ENCODE measurements at places on chromosomes 4 and X.
A peak's percentile ranks its signal among the peaks of the same experiment; 100 is the strongest.

DNA sequence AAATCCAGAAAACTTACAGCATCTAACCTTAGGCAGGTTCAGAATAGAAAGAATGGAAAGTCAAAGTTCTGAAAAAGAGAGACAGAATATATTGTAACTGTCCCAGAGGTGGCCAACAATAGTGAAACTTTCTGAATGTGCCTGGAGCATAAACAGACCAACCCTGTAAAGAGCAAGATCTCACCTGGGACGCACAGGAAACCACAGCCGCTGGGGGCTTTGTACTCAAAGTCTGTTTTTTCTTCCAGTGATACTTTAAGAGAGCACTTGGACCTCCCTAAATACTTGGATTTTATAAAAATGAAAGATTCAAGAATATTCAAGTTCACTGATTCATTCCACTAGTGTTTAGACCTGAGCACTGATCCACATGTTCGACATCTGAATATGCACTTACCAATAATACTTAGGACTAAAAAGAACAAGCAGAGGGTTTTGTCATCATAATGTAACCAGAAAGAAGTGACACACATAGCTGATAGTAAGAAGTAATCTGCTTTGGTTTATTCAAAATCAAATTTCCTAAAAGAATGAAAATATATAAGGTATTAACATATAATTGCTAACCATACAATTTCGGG is 35.3 kb downstream of the ARAP2 start:
- no peak for DNase-seq

DNA sequence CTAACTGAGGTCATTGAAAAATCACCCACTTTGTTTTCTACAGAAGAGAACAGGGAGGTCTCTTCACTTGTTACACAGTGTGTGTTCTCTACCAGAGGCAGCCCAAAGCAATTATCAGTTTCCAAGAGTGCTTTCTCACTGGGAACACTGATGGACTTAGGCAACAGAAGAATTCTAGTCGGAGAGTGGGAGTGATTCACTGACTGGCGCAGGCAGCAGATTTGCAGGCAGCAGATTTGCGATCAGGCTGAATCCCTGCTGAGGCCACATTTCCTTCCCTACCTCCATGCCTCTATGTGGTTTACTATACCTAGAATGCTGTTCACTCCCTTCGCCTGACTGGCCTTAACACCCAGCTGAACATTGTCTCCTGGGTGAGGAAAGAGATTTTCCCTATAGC is 6.6 kb downstream of the OCIAD2 start:
- no peak for DNase-seq

GRCh38 chr4:183987987-183988392 is 82.9 kb downstream of the STOX2 start:
- peak; percentile 82 for DNase-seq

- no peak for DNase-seq
Observed at GRCh38 chrX:113833096-113834055, 750.5 kb upstream of the HTR2C start.

DNA sequence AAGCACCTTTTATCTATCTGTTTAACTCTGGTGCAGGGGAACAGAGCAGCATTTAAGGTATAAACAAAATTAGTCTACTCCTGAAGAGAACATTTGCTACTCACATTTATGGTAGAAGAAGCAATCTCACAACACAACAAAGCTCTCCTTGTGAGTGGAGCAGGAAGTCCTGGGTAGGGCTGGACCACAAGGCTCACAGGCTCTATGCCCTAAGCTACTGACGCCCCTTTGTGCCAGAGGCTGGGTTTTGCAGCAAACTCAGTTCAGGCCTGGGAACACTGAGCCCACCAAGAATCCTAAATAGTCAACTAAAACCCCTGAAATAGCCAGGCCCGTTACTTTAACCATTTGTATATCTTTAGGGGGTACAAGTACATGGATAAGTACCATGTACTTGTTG is 4.7 kb upstream of the ZXDB start:
- no peak for DNase-seq

DNA sequence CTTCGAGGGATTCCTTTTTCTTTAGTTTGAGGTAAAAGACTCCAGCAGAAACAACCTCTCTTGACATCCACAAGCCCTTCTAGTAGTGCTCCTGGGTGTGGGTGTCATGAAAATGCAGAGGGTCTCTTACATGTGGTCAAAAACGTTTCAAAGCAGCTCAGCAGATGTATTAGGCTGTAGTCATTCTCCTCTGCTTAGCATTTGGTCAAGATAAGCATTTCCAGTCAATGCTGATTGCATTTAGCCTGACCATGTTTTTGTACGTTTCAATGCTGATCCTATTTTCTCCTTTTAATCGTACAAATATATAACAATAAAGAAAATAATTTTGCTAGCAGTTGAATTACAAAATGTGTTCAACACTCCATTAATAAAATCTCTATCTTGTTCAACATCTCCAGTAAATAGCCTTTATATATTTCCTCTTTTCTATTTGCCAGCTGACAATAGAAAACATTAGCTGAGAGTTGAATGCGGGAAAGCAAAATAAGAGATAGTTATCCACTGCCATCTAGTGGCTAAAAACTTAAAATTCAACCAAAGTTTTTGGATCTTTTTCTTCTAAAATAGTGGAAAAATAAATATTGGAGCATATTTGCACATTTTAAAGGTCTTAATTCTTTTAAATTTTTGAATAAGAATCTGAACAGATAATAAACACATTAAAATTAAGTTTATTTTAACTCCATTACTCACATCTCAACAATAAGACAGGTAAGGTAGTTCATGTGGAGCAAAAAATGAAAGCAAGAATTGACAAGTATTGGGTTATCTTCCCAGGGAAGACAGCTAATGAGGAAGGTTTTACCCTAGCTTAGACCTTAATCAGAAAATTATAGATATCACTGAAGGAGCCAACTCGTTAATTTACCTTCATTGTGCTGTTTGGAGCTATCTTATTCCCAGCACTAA is 15.2 kb upstream of the PACRGL start:
- DNase-seq = peak; percentile 30

- peak; percentile 78 for DNase-seq
Observed at GRCh38 chr4:6250235-6250983, 19.2 kb upstream of the WFS1 start.

- DNase-seq = no peak
Observed at GRCh38 chr4:145390571-145390970, 91.1 kb upstream of the SMAD1 start.

DNA sequence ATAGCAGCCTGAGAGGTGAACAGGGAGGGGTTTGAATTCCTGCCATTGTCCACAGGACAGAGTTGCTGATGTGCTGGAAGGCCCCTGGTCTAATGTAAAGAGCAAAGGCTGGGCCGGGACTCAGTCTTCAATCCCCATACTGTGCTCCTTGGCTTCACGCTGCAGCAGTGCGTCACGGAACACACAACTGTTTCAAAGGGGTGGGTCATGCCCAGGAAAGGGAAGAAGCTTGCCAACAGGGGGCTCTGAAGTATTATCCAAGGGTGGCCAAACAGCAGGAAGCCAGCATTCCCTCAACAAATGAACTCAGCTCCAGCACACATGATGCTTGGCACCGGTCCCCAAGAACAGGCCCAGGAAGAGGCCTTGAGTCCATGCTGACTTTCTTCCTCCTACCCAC is 122.5 kb downstream of the NFKB1 start:
- DNase-seq = no peak

DNA sequence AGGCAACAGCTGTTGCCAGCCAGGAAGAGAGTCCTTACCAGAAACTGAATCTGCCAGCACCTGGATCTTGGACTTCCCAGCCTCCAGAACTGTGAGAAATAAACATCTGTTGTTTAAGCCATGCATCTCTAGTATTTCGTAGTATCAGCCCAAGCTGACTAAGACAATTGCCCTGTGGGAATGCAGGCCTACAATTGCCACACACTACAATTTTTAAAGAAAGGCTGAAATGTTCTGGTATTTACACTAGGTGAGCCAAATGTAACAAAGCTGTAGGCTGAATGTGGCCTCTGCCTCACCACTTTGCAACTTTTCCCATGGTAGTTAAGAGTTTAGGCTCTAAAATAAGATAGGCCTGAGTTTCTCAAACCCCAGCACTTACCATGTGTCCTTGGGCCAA is 59.1 kb downstream of the SPATA18 start:
- no peak for DNase-seq

DNA sequence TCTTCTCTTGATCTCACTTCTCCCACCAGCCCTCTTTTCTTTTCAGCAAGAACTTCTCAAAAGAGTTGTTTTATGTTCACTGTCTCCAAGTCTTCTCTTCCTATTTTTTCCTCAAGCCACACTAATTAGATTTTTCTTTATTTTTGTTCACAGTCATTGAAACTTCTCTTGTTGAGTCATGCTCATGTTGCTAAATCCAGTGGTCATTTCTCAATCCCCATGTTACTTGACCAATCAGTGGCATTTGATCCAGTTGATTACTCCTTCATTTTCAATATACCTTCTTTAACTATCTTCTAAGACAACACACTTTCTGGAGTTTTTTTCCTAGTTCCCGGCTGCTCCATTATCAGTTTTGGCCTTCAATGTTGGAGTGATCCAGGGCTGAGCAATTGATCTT is 103.1 kb upstream of the LSM6 start:
- peak; percentile 26 for DNase-seq

DNA sequence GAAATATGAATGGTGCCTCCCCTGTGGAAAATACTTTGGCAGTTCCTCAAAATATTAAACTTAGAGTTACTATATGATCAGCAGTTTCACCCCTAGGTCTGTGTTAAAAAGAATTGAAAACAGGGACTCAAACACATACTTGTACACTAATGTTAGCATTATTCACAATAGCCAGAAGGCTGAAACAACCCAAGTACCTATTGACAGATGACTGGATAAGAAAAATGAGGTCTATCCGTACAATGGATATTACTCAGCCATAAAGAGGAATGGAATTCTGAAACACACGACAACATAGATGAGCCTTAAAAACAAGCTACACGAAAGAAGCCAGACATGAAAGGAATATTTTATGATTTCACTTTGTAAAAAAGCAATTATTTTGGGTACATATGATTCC is 54.9 kb downstream of the PGRMC2 start:
- DNase-seq = no peak

- DNase-seq = no peak
Observed at GRCh38 chr4:21757248-21757647, 191.3 kb downstream of the KCNIP4 start.

DNA sequence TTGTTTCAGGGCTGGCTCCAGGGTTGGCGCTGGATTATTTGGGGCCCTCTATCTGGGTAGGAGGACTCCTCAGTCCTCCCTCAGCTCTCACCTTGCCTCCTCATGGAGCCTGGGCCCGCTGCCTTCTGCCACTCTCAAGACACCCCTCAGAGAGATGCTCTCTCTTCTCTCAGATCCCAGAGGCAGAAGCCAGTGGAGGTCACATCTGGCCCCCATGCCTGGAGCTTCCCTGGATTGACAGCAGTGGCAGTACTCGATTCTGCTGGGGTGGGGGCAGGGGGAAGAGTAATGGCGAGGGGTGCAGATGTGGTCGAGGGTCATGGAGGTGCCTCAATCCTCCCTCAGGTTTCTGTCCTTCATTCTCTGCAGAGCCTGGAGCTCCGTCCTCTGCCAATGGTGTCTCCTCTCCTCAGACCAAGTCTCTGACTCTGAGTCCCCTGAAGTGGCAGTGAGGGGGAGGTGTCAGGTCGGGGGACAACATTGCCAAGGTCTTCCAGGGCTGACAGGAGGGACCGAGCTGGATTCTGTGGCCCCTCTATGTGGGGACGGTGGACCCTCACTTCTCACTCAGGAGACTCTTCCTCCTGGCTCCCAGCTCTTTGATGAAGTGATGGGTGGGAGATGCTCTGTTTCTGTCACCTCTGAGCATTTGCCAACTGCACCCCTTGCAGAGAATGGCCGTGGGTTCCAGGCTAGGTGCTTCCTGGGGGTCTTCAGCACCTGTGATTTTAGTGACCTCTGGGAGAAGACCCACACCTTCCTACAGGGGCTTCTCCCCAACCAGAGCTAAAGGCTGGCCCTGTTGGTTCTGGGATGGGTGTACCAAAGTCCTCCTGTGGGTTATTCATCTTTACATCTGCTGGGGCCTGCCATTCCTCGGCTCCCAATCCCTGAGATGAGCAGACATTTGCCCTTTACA is 10.9 kb upstream of the HSFX1 start:
- no peak for DNase-seq

- no peak for DNase-seq
Observed at GRCh38 chr4:125582302-125582701, 267.5 kb downstream of the FAT4 start.

- DNase-seq = no peak
Observed at GRCh38 chr4:54169176-54169575, 59.9 kb upstream of the PDGFRA start.

GRCh38 chr4:7799306-7799705 is 140.4 kb downstream of the AFAP1 start:
- DNase-seq = no peak

DNA sequence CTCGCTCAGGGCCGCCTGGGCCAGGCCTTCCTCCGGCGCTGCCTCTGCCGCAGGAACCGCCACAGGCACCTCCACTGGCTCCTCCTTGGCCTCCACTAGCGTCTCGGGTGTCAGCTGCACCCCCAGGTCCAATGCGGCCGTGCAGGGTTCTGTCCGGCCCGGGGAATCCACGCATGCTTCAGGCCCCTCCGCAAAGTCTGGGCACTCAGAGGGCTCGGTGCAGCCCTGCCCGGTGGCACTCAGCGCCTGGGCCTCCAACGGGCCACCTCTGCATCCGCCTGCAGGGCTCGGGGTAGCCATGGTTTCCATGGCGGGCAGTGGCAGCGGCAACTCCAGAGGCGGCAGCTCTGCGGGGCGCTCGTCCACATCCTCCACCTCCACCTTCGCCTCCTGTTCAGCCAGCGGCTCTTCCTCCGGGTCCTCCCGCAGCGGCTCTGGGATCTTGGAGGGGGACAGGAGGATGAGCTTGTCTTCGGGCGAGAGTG is 74.9 kb upstream of the UCP1 start:
- DNase-seq = no peak

- no peak for DNase-seq
Observed at GRCh38 chr4:121050300-121050699, 22.0 kb downstream of the NDNF start.

DNA sequence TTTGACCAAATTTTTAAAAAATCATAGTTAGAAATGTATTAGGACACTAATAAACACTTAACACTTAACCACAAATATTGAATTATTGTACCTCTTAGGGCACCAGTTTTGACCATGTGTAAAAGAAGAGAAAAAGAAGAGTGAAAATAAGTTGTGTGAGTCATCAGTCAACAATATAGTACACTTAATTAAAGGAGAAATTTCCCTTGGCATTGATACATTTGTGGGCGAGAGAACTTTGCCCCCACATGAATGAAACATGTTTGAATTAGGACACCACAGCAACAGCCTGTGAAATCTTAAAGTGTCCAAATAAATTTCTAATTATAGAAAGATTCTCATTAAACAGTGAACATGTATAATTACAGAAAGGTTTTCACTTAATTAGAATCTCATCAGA is 1292.8 kb upstream of the TENM3 start:
- DNase-seq = no peak

DNA sequence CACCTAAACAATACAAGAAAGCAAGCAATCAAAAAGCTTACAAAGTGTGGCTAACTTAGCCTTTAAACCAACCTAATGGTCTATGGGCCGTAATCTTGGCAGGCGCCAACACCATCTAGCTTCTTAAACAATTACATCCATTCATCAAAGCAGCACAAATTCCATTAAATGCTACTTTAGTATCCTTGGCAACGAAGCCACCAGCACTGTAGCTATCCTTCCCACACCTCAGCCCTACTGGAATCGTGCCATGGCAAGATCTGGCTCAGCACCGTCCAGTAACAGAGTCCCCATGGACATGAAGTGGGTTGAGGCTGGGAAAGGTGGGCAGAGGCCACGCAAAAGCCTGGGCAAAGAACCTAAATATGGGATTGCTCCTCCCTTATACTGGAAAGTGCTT is 91.6 kb upstream of the MAP3K15 start:
- DNase-seq = no peak

Measured in AG20443 (cell line).